ENCODE measurements at places on chromosomes 1 and 21.

DNA sequence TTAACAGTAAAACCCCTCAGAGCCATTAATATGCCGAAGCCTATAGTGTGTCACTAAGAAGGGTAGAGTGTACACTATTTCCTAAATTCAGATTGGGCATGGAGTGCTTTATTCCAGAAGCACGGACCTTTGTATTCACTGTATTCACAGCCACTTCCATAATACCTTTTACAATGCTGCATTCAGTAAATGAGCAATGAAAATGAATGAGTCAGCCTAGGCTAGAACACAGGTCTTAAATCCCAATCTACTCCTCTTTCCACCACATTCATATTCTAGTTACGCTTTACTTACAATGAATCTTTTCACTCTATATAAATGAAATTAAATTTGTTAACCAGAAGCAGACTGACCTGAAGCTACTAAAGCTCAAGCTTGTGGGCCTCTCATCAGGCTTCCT, 13.0 kb upstream of the GORAB start:
- DNase-seq, result no peak

- DNase-seq, result no peak
These were observed 4.4 kb upstream of the ZSCAN20 start for GRCh38 chr1:33468011-33468410.

DNA sequence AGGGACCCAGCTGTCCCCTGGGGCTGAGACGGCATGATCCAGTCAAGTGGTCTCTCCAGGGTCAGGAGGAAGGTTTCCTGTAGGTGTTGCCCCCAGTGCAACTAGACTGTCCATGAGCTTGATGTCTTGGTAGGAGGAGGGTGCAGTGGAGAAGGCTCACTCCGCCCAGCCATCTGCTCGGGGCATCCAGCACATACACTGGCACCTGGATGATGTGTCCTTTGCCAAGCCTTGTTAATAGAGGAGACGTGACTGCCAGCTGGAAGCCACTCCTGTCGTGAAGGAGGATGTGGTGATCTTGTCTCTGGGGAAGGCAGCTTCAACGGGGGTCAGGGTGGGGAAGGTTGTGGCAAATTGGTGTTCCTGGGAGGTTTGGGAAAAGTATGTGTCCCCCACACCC, 6.2 kb downstream of the DISP3 start:
- DNase-seq, result no peak

GRCh38 chr1:6727535-6727934, 25.9 kb upstream of the DNAJC11 start:
- no peak for DNase-seq

- no peak for DNase-seq
These were observed 8.2 kb downstream of the SPATA46 start for GRCh38 chr1:162368451-162368850.

DNA sequence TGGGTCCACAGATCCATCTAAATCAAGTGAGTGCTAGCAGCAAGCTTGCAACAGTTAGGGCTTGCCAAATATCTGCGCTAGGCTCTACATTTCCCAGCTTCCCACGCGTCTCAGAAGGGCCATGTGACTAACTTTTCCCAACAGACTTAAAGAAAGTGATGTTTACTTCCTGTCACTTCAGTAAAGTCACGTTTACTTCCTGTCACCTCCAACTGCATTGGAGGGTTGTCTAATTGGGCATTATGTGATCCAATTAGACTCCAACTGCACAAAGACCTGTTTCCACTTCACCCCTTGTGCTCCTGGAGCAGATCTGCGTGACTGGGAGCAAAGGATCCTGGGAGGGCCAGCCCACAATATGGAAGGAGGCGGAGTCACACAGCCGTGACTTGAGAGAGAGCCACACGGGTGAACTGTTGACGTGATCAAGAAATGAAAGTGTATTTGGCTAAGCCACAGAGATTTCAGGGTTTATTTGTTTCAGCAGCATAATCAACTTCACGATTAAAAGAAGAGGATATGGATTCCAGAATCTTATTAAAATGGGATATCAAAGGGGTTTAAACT, 77.7 kb downstream of the CYYR1 start:
- DNase-seq, result no peak

- no peak for DNase-seq
These were observed 460.5 kb upstream of the ADGRL2 start for GRCh38 chr1:81340239-81340638.

GRCh38 chr1:16162163-16162822, 6.4 kb upstream of the EPHA2 start:
- DNase-seq, result no peak

- no peak for DNase-seq
These were observed 324.8 kb downstream of the RWDD3 start for GRCh38 chr1:95558791-95559190.

DNA sequence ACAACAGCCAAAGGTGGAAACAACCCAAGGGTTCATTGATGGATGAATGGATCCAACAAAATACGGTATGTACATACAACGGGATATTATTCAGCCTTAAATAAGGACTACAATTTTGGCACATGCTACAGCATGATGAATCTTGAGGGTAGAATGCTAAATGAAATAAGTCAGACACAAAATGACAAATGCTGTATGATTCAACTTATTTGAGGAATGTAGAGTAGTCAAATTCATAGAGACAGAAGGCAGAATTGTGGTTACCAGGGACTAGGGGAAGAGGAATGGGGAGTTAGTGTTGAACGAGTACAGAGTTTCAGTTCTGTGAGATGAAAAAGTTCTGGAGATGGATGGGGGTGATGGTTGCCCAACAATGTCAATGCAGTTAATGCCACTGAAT, 118.0 kb upstream of the PAXBP1 start:
- DNase-seq, result no peak

DNA sequence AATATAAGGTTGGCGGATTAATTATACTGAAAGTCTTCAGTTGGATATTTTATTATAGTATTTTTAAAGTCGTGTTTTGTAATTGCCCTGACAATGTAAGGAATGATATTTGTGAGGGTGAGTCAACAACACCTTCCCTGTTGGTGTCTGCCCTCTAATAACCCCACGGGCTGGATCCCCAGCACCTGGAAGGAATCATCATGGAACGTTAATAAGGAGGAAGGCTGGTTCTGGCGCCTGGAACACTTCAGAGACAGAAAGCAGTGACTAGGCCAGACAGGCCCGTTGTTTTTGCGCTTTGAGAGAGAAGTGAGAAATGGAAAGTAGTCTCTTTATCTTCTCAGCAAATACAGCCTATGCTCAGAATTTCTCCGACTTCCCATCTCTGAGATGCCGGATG, 31.6 kb downstream of the TEX35 start:
- no peak for DNase-seq

- no peak for DNase-seq
These were observed 28.5 kb upstream of the FAM163A start for GRCh38 chr1:179714623-179715022.

DNA sequence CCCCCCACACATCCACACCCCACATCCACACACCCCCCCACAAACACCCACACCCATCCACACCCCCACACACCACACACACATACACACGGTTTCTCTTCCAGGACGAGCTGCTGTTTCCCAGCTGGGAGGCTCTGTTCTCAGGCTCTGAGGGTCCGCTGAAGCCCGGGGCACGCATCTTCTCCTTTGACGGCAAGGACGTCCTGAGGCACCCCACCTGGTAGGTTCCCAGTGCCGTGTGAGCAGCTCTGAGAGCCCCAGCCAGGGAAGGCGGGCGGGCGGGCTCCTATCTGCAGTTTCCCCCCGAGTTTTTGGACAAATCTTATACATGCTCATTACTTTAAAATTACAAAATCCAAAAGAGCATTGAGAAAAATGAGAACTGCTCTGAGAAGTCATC, 31.2 kb downstream of the SLC19A1 start:
- DNase-seq, result no peak

DNA sequence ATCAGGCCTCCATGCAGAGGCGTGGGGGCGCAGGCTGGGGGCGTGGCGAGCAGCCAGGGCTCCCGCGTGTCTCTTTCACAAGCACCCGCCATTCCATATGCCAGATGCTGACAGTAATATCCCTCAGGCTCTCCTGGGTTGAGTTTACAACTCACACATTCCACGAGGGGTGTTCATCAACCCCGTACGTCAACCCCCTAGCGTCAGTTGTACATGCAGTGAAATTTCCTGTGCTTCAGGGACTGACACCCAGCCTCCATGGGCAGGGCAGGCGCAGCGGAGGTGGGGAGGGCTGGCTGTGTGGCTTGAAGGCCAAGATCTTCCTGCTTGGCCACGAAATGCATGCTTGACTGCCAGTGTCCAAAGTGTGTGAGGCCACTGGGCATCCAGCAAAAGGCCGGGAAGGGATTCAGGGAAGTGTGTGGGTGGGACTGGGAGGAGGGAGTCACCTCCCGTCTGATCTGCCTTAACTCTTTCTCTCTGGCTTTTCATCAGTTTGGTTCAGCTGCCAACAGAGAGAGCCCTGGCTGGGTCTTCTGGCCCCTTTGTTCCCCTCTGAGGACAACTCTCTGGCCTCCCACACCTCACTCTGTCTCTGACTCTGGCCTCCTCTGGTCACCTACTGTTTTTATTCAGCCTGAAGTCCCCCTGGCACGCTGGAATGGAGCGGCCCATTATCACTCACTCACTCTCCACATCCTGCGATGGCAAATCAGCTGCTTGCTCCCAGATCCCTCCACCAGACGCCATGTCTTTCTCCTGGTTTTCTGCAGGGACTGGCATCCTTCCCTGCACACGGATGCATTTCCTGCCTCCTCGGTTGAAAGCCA, 33.8 kb downstream of the CLIC6 start:
- peak; percentile 23 for DNase-seq

GRCh38 chr1:202501281-202501680, 152.8 kb downstream of the PPP1R12B start:
- DNase-seq, result no peak

DNA sequence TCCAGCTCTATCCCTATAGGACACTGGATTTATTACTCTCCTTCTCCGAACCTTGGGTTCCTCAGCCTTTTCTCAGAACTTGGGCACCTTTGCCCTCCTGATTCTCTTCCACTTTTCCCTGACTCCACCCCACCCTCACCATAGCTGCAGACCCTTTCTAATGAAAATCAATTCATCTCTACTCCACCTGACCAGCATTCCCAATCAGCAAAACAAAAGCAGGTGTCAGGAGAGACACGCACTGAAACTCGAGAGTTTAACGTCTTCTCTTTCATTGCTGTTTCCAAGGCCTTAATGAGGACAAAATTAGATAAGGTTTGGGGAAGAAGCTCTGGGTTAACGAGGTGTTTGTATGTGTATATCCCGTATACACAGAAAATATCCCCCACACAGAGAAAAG, 208.8 kb downstream of the PLPP3 start:
- no peak for DNase-seq

DNA sequence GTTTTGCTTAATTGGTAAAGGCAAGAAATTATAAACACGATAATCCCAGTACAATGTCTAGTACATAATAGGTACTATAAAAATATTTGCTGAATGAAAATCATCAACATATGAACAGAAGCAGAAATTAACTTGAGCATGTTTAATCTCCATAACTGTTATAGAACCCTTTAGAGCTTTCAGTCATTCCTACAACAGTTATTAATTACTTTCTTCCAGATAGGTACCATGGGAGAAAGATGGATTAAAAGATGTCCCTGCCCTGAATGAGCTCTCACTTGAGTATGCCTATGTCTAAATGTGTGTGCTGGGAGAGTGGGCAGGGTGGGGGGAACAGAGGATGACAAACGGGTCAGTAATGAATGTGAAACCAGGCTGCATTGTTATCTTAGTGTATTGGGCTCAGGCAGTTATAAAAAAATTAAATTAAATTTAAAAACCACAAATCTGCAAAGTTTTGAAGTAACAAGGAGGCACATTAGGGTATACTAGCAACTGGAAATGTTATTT, 2.4 kb downstream of the EPS15 start:
- no peak for DNase-seq

GRCh38 chr1:221117548-221117951, 238.3 kb downstream of the HLX start:
- no peak for DNase-seq

DNA sequence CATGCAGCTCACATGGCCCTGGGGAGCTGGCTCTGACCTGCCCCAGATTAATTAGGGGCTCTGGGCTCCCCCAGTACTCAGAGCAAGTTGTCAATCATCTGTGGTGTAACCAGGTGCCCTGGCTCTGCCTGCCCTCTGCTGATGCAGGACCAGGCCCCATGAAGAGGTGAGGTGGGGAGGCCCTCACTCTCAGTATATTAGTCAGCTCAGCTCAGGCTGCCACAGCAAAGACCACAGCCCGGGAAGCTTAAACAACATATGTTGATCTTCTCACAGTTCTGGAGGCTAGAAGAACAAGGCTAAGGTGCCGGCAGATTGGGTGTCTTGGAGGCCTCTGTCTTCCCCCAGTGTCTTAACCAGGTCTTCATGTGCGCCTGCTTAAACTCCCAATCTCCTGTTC, 66.5 kb downstream of the FCRL5 start:
- DNase-seq, result no peak

DNA sequence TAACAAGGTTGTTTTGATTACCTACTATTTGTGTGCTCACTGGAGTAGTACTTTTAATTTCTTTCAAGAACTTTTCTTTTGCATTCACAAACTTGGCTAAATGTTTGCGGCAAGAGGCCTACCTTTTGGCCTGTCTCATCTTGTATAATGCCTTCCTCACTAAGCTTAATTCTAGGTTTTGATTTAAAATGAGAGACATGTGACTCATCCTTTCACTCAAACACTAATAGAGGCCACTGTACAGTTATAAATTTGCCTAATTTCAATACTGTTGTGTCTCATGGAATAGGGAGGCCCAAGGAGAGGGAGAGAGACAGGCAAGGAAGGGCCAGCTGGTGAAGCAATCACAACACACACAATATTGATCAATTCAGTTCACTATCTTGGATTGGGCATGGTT, 66.1 kb downstream of the ZNF644 start:
- DNase-seq, result no peak

DNA sequence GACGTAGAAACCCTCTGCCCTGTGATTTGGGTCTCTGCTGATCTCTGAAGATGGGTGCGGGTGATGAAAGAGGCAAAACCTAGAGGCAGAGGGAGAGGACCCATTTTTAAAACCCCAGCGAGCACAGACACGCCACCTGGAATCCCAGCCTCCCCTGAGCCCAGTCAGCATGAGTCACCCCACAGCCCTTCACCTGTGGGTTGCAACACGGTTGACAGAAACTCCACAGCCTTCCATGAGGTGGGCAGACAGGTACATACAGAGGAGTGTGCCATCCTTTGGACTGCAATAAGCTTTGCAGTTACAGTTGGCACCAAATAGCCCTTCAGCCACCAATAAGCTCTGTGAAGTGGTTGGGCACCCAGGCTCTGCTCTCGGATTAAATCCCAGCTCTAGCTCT, 2.1 kb upstream of the GRHL3 start:
- DNase-seq, result no peak

- DNase-seq, result no peak
These were observed 30.1 kb downstream of the DHX9 start for GRCh38 chr1:182869241-182869666.

All from uterus (tissue), 4 donors.